Memory B cell (primary cell): ENCODE measurements at places on chromosomes 13 and 19.
A peak's percentile ranks its signal among the peaks of the same experiment; 100 is the strongest.

- no peak for DNase-seq
Measured at GRCh38 chr19:46189971-46190888, 39.3 kb upstream of the IGFL1 start.

DNA sequence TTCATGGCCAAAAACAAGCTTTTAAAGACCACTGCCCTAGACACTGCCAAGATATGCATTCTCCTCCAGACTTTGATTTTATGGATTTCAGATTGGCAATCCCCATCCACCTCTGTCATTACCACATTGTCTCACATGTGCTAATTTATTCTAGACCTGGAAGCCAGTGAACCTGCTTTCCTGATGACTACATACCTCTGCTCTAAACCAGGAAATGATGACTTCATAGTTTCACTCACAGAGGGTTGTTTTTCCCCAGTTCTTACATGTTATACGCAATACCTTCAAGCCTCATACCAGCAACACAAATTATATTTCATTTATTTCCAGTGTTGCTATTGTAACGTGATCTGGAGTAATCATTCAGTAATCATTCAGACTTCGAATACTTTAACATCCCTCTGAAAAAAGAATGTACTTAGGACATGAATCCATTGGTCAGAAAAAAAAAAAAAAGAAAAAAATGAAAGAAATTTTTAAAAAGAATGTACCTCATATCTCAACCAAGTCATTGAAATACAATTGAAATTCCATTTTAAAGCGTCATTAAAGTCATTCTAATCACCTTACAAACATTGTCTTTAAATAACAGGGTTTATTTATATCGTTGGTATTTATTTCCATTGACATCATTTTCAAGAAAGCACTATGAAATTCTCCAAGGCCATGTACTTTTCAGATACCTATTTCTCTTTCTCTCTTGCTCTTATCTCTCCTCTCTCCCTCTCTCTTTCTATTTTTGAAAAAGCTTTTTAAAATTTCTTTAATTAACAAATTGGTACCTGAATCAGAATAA is 33.4 kb upstream of the KLF5 start:
- no peak for DNase-seq

- no peak for DNase-seq
Measured at GRCh38 chr19:33290956-33291622, 11.2 kb downstream of the CEBPA start.

GRCh38 chr19:13847407-13848339 is 29.3 kb upstream of the NANOS3 start:
- DNase-seq: peak; percentile 71

- DNase-seq: no peak
Measured at GRCh38 chr13:64672751-64673150, 2557.4 kb downstream of the PCDH9 start.

GRCh38 chr19:42421591-42422031 is 5.6 kb downstream of the LIPE start:
- no peak for DNase-seq

GRCh38 chr13:45823583-45823982 is 28.0 kb downstream of the SIAH3 start:
- no peak for DNase-seq

DNA sequence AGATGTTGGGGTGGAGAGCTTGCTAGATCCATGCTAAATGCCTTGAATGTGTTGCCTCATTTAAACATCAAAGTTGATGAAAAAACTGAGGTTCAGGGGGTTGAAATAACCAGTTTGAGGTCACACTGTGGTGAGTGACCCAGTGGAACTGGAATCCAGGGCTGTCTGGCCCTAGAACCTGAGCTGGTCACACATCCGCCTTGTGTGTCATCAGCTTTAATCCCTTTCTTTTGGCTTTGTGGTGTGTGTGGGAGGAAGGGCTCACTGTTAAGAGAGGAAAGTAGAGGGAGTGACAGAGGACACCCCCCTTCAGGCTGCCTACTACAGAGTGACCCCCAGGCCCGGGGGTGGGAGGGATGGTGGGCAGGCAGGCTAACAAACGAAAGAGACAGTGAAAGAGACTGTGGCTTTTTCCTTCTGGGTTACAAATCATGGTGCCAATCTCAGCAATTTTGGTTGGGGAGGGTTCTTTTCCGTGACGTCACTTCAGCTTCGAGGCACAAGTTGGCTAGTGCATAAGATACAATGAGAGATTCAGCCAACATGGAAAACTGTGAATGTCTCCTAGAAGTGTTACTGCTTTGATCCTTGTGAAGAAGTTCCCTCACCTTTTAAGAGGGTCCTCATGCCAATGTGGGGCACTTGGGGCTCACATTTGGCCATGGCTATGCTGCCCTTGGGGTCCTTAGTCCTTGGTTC is 164.9 kb downstream of the DLEU7 start:
- DNase-seq: no peak

DNA sequence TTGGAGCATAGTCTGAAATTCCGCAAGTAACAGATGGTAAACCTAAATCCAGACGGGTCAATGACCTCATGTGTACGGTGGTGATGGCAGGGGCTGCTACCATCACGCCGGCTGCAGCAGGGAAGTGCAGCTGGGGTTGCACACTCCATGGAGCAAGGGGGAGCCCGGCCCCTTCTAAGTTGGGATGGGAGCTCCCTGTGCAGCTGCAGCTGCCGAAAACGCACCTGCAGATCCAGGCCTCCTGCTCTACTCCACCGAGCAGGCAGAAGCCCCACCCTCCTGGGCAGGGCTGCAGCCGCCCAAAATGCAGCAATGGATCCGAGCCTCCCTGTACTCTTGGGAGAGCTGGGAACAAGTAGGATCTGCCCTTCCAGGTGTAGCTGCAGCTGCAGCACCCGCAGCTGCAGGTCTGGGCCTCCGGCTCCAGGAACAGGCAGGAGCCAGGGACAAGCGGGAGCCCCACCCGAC is 25.5 kb downstream of the KBTBD6 start:
- no peak for DNase-seq

- no peak for DNase-seq
Measured at GRCh38 chr19:1734321-1734966, 18.9 kb upstream of the ONECUT3 start.

- no peak for DNase-seq
Measured at GRCh38 chr19:977058-977464, 7.1 kb upstream of the WDR18 start.

- DNase-seq: no peak
Measured at GRCh38 chr13:76741624-76742023, 144.6 kb downstream of the KCTD12 start.

- DNase-seq: no peak
Measured at GRCh38 chr19:57807541-57807940, 7.2 kb downstream of the ZNF552 start.

DNA sequence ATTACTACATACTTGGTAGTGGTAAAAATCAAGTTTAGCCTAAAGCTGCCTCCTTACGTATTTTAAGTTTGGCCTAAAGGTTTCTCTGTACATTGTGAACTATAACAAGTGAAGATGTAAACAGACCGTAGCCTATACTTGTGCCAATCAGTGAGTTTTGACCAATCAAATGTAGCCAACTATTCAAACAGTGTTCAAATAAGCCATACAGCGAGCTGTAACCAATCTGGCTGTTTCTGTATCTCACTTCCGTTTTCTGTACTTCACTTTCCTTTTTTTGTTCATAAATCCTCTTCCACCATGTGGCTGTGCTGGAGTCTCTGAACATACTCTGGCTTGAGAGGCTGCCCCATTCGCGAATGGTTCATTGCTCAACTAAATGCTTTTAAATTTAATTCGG is 2504.6 kb downstream of the PCDH9 start:
- no peak for DNase-seq

DNA sequence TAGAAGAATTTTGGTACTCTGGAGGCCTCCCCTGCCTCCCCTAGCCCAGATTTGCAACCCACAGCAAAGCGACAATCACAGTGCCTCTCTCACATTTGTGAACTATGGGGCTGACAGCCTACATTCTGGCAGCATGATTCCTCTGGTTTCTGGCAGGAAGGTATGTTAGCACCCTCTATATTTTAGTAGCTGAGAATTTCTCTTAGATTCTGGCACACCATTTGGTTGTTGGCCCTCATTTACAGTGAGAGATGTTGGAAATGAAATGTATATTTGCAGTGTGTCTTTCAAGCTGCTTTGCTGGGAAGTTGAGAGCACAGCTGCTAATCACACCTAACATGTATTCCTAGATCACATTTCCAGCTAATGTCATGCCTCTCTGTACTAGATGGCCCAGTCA is 735.0 kb downstream of the FGF9 start:
- no peak for DNase-seq

DNA sequence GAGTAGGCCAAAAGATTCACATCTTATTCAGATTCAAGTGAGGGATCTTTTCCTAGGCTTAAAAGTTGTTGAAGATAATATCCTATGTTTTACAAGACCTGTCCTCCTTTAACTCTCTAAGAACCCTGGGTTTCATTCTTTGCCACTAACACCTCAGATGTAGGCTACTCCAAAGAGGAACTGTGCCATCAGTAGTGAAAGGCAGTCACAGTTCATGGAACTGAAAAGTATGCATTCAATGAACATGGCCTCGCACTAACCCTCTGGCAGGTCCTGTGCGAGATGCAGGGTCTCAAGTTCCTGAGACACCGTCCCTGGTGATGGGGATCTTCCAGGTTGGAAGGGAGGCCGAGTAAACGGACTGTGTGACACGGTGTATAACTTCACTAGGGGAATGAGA is 4.3 kb downstream of the LGALS14 start:
- DNase-seq: no peak

DNA sequence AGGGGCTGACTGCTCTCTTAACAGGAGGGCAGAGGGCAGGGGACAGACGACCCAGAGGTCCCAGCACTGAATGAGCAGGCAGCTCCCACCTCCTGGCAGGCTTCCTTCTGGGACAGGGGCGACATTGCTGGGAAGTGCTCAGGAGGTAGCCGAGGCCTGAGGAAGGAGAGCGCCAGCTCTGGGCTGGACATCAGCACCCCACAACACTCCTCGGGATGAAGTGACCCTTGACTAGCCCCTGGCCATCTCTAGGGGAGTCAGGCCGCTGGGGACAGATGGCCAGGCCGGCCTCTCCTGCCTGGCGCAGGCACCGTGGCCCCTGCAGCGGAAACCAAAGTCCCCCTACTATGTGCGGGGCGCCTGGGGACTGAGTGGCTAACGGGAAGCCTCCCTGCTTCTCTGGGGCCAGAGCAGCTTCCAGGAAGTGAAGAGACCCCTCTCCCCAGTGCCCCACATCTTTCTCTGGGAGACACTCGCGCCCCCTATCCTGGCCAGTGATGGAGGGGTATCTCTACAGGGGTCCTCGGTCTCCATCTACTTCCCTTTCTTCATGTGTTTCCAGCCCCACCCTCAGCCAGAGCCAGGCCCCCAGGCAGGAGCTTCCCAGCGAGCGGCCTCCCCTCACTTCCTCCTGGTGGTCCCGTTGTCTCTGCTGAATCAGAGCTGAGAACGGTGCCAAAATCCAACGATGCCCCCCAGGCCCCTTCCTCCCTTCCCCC is 10.1 kb downstream of the PRR36 start:
- no peak for DNase-seq

DNA sequence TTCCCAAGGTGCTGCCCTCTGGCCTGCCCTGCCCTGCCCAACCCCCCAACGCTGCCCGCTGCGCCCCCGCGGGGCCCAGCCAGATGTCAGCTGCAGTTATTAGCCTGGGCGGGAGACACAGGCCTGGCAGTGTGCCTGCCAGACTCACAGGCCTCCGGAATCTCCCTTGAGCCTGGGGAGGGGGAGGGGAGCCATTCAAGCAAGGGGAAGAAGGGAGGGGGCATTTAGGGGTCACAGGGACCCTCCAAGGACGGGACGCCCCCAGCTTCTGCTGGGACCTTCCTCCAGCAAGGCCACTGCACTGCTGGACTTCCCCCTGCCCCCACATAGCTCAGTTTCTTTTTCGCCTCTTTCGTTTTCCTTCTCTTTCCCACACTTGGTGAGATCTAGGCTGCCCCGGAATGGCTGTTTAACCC is 2.6 kb upstream of the JUNB start:
- DNase-seq: peak; percentile 74

GRCh38 chr13:27172495-27172842 is 858 bp upstream of the USP12 start:
- peak; percentile 16 for DNase-seq

DNA sequence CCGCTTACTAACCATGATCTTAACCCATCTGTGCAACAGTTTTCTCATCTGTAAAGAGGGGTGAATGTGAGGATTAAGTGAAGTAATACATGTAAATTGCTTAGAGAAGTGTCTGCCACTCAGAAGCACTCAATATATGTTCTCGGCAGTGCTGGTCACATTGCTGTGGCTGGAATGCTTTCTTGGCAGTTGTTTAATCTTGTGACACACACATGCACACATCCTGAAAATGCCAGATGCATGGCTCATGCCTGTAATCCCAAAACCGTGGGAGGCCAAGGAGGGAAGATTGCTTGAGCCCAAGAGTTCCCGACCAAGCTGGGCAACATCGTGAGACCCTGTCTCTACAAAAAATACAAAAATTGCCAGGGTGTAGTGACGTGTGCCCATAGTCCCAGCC is 4.9 kb upstream of the DMKN start:
- DNase-seq: no peak

DNA sequence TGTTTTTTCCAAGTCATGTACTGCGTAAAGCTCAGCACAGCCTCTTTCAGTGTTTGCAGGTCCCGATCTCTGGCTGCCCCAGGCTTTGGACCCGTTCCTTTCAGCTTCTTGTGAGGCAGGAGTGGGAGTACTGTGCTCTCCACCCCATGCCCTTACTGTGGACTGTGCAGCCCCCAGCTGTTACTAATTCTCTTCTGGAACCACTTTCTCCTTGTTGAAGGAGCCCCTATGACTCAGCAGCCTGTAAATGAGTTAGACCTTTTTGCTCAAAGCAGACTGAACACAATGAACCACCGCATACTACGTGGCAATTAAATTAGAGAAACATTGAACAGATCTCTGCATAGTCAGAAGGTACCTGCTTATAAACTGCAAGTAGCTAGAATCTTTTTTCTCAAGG is 39.0 kb downstream of the SERTM1 start:
- DNase-seq: no peak

DNA sequence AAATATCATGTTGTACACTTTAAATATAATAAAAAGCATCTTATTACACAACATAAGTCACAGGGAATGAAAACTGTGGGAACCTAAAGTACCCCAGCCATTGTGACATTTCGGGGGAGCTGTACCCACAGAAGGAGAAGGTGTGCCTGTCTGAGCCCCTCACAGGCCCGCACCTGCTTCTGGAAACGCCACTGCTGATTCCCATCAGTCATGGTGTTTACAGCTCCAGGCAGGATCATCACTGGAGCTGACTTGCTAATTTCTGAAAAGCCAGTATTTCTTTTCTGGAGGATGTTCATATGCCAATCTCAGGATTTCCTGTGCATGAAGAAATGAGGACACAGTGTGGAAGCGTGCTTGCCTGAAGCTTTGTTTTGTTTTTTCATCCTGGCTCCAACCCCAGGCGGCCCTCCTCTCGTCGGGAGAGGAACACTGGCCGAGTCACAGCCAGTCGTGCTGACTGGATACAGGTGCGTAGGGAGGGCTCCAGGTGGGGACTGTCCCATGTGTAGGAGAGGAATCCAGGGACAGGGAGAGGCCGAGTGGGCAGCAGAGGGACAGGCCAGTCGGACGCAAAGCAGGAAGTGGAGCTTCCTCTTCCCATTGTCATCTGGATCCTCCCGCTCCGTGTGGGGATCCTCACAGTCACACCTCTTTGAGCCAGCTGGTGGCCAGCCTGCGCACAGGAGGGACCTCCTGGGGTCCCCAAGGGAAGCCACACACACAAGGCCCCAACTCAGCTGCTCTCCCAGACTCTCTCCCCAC is 4.2 kb upstream of the ATP12A start:
- DNase-seq: no peak

GRCh38 chr19:35644987-35645679 is 3.0 kb upstream of the COX6B1 start:
- DNase-seq: peak; percentile 44
